ENCODE measurements at places on chromosomes 5 and 9.

- DNase-seq = no peak
Measured at GRCh38 chr9:113397203-113397631, 3.9 kb downstream of the ALAD start.

GRCh38 chr5:1359031-1359645, 14.2 kb upstream of the CLPTM1L start:
- no peak for DNase-seq

DNA sequence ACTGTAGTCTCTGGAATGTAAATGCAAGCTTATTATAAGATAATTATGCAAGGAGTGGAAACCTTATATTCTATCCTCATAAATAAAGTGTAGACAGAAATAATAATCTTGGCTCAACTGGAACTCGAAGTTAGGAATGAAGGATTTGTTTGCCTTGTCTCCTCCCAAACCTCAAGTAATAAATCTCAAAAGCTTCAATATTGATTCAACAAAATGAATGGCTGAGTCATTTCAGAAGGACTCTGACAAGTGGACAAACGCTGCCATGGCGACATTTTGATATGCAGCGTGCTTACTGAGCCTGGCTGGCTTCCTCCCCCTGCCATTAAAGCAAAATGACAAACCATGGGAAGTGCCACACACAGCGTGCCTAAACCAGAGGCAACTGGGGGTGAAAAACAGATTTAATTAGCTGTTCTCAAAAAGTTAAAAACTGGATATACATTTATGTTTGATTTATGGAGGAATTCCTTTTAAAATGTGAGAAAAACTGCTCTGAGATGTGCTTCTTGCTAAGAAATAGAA, 10.5 kb upstream of the ADGRV1 start:
- DNase-seq = peak; percentile 18

DNA sequence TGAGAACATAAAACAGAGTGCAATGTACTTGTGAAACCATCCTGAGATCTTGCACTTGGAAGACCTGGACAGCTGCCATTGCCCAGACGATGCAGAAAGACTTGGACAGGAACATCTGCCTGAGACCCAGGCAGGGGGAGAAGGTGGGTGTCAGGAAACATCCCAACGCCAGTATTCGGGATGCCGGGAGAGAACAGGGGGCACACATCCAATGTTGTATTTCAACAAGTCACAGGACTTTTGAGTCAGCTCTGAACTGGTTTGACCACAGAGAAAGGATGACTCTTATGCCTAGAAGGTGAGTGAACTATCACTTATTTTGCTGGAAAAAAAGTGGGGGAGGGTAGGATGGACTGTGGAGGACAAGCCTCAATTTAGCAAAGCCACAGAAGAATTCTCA, 124.6 kb downstream of the ROR2 start:
- no peak for DNase-seq

DNA sequence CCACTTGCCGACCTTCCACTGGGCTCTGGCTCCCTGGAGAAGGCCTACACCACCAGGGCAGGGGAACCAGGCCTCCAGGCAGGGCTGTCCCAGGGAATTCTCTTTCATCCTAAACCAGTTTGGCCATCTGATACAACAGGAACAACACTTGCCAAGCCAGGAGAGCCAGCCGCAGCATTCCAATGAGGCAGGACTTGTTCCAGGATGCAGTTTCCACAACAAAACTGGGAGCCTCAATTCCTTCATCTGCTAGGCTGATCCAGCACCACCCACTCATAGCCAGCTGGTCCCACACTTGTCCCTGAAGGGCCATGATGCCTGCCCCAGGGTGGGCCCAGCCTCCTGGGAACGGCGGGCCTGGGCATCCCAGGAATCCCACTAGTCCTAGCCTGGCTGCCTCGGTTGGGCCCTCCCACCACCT, 26.0 kb downstream of the BICD2 start:
- no peak for DNase-seq
